Transverse colon (tissue), 4 donors: ENCODE measurements at places on chromosomes 4 and X. TPM values are rescaled to one million over a fixed set of nuclear protein-coding genes. Genes with fewer than 3 reads are reported as not detected.

DNA sequence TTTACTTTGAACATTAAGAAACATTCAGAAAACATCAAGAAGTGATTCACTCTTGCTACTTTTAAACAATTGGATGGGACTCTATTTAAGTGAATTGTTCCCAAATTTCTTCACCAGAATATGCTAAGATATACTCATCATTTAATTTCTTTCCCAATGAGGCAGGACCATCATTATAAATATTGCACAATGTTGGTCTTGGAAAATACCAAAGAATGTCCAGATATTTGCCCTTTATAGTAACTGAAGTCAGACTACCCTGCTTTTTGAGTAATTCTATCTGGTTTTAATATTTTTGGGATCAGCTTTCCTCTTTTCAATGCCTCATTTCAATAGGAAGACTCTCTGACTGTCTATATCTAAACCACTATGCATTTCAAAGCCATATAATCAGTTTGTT, 129.4 kb upstream of the TENM3 start:
- no peaks in the 10 kb centered on the region for H3K27me3 ChIP-seq
- H3K4me3 ChIP-seq = no peak overlapping the region
- H3K36me3 ChIP-seq = no peaks in the 10 kb centered on the region
- no peak overlapping the region for H3K27ac ChIP-seq
- no peaks in the 10 kb centered on the region for H3K4me1 ChIP-seq
- DNase-seq = no peak

- no peaks in the 10 kb centered on the region for H3K36me3 ChIP-seq
- H3K27me3 ChIP-seq = no peaks in the 10 kb centered on the region
- no peaks in the 10 kb centered on the region for H3K4me1 ChIP-seq
- H3K4me3 ChIP-seq = no peak overlapping the region
These were observed 21.3 kb upstream of the WDR44 start for GRCh38 chrX:118324588-118324987.

- H3K4me1 ChIP-seq = peaks cover 22% of the 10 kb centered on the region
- H3K4me3 ChIP-seq = no peak overlapping the region
- no peaks in the 10 kb centered on the region for H3K27me3 ChIP-seq
- DNase-seq = no peak
These were observed 115.4 kb downstream of the AFAP1 start for GRCh38 chr4:7824218-7824617.

DNA sequence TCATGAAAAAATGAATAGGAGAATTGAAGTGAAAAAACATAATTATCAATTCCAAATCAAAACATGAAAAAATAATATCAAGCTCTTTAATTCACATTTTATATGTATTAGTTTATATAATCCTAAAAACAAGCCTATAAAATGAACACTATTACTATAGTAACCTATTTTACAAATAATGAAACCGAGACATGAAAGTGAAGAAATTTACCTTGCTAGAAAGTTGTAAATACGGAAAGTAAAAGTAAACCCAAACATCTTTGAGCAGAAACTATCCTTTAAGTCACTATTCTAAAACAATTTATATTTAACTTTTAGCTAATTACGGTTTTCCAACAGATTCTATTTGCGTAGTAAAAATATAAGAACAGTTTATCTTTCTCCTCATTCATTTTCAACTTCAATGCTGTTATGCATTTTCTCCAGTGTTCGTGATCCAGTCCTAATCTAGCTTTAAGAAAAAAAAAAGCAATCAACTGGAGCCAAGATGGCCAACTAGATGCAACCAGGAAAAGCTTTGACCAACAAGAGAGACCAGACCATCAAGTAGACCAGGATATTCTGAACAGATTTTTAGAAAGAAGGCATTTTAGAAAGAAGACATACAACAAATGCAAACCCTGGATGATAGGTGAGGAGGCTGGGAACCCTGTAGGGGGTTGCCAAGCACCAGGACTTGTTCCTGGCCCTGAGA, 67.0 kb downstream of the DDX53 start:
- DNase-seq = no peak
- H3K4me1 ChIP-seq = no peaks in the 10 kb centered on the region
- no peak overlapping the region for H3K27ac ChIP-seq
- H3K36me3 ChIP-seq = no peaks in the 10 kb centered on the region
- no peaks in the 10 kb centered on the region for H3K27me3 ChIP-seq
- no peak overlapping the region for H3K4me3 ChIP-seq

DNA sequence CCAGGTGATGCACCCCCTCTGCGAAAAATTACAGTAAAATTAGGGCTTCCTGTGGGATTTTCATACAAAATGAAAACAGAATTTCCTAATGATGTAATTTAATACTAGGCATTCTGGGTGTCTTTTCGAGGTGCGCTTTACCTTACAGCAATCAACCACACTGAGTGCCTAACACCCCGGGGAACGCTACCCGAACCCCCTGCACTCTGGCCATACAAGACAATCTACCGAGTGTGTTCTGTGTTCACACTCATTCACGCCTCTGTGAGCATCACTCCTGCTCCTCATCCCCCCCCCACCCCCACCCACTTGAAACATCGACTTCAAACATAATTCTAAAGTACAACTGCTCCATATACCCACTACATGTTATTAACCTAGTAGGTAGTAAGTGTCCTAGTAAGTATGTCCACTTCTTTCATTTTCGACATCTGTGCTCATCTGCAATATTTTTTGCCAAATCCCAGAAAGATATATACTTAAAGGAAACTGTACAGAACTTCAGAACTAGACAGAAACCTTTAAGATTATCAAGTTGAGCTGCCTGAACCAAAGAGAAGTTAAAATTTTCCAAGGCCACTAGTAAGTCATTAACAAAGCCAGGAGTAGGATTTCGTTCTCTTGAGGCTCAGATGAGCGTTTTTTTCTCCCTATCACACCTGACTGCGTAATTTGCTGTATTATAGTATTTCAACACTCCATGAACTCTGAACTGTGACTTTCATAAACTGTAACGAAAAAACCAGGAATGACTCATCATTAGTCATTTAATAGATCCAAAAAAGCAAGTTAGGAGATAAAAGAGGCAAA, 80.0 kb downstream of the FAT1 start:
- H3K27me3 ChIP-seq = no peaks in the 10 kb centered on the region
- peaks cover 14% of the 10 kb centered on the region for H3K4me1 ChIP-seq
- H3K36me3 ChIP-seq = no peaks in the 10 kb centered on the region
- H3K4me3 ChIP-seq = no peak overlapping the region

DNA sequence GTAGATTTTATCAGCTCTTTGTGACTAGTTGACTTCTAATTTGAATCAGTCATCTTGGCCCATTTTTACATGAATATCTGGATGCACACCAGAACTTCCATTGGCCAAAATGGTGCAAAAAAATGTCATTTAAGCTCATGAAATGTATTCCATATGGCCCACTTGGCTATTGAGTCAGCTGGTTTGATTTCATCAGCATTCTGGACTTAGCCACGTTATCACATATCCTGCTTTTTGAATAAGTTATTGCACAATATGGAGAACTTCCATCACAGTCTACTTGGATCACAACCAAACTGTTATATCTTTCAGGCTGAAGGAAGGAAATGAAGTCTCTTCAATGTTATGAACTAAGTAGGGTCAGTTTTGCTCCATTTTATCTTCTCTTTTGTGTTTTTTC, 640.6 kb downstream of the PCDH7 start:
- no peak overlapping the region for H3K4me3 ChIP-seq
- no peaks in the 10 kb centered on the region for H3K36me3 ChIP-seq
- H3K4me1 ChIP-seq = no peaks in the 10 kb centered on the region
- no peaks in the 10 kb centered on the region for H3K27me3 ChIP-seq
- H3K27ac ChIP-seq = no peak overlapping the region
- no peak for DNase-seq

DNA sequence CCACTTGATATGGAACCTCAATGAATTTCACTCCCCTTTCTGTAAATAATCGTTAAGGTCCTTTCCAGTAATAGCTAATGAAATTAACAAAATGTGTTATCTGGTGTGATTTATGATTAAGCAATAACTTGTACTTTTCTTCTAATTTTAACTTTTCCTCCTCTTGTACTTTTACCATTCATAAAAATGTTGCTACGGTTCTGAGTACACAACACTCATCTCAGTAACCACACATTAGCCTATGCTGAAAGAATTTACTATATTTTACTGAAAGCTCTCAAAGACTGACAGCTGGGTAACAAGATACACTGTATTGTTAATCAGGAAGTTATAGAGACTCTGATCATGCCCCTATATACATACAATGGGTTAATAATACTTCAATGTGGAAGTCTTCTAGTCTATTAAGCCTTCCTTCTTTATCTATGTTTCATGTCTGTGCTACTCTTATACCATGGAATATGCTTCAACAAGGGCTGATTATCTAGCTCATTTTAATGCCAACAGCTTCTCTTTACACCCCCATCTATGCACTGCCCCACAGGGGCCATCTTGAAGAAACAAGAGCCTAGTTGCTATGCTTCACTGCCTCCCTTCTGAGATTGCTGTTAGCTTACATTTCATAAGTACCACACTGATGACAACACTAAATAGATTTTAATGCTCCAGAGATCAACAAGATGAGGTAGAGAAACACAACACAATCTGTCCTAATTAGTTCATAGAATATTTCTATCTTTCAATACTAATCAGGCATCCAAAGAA, 39.1 kb downstream of the LAMP2 start:
- H3K27ac ChIP-seq = no peak overlapping the region
- H3K4me1 ChIP-seq = no peaks in the 10 kb centered on the region
- H3K4me3 ChIP-seq = no peak overlapping the region
- no peaks in the 10 kb centered on the region for H3K36me3 ChIP-seq
- H3K27me3 ChIP-seq = no peaks in the 10 kb centered on the region
- no peak for DNase-seq

DNA sequence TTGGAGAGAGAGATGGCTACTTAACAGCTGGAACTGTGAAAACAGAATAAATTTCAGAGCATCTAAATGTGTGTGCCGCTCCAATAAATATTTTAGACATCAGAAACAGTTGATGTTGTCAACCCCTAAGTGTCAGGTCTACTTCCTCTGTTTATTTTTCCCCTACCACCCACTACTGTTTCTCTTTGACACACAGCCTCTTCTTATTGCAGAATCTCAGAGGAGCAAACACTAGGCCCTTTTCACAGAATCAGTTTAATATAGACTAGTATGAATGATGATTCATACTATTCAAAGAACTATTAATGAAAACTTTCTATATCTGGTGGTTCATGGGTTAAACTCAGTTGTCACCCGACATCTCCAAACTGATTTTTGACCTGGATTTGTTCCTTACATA, 33.9 kb downstream of the NAA11 start:
- H3K36me3 ChIP-seq = no peaks in the 10 kb centered on the region
- H3K27ac ChIP-seq = no peak overlapping the region
- H3K27me3 ChIP-seq = no peaks in the 10 kb centered on the region
- no peak for DNase-seq
- H3K4me1 ChIP-seq = peaks cover 14% of the 10 kb centered on the region

DNA sequence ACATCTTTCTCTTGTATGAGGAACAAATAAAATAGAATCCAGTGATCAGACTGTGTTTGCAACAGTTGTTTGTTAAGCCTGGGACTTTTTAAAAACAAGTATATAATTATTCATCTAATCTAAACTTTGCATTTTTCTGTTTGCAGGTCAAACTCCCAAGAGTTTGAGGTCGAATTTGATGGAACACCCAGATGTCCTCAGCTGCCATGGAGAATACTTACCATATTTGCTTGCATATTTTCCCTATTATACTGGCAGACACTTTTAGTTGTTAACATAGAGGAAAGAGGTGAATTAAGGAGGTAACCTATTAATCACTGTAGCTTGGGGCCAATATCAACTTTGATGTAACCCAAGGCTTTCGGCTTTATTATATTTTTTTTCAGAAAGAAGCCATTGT, 401.5 kb upstream of the DIPK2B start:
- no peaks in the 10 kb centered on the region for H3K4me1 ChIP-seq
- no peak overlapping the region for H3K27ac ChIP-seq
- no peak for DNase-seq
- no peaks in the 10 kb centered on the region for H3K27me3 ChIP-seq
- no peaks in the 10 kb centered on the region for H3K36me3 ChIP-seq

GRCh38 chr4:124295413-124295812, 417.1 kb downstream of the ANKRD50 start:
- no peak for DNase-seq
- H3K36me3 ChIP-seq = no peaks in the 10 kb centered on the region
- H3K4me3 ChIP-seq = no peak overlapping the region

DNA sequence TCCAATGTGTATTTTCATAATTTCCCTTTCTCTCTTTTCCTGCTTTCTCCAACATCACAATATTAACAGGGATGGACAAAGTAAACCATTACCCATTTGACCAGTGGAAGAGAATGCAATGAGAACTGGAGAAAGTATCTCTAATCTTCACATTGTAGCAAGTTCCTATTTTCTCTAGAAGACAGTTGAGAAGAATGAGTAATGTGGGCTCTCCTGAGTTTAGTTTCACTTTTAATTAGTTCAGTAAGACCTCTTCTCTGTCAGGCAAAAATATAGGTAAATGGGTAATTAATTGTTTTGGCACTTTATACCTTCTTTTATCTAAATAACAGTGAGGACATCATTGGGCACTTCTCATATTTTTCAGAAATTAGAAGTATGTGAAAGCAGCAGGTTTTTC, 602.0 kb downstream of the GLUD2 start:
- DNase-seq = no peak
- H3K4me3 ChIP-seq = no peak overlapping the region
- H3K4me1 ChIP-seq = no peaks in the 10 kb centered on the region
- no peak overlapping the region for H3K27ac ChIP-seq

GRCh38 chrX:151596282-151596681, 32.8 kb downstream of the PASD1 start:
- DNase-seq = no peak
- no peaks in the 10 kb centered on the region for H3K36me3 ChIP-seq
- no peak overlapping the region for H3K4me3 ChIP-seq
- no peaks in the 10 kb centered on the region for H3K4me1 ChIP-seq

DNA sequence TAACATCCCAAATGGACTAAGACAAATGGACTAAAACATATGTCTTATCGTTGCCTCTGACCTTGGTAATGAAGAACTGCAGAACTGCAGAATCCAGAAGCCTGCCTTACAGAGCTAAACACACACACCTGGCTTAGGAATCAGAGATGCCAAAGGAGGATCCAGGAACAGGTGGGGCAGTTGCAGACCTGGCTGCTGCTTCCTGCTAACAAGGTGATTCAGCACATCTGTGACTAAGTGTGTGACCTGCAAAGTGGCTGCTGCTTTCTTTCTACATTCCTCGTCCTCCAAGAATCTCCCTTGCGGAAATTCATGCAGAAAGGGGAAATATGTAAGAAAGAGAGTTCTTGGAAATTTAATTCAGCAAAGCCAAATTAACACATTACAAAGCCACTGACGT, 96.8 kb upstream of the NLGN4X start:
- no peaks in the 10 kb centered on the region for H3K27me3 ChIP-seq
- no peak overlapping the region for H3K4me3 ChIP-seq
- no peak overlapping the region for H3K27ac ChIP-seq
- H3K36me3 ChIP-seq = no peaks in the 10 kb centered on the region

- H3K27ac ChIP-seq = no peak overlapping the region
- H3K36me3 ChIP-seq = no peaks in the 10 kb centered on the region
- no peak overlapping the region for H3K4me3 ChIP-seq
- no peak for DNase-seq
These were observed 82.4 kb upstream of the MYOZ2 start for GRCh38 chr4:119053245-119053644.

The TCEAL6 gene
- total RNA-seq = not detected

The AMOT gene
- 3.4 TPM for total RNA-seq

The F9 gene
- total RNA-seq = not detected

The IL21 gene
- not detected for total RNA-seq

The SASH3 gene
- 1.6 TPM for total RNA-seq

The FGD1 gene
- total RNA-seq = 2.4 TPM
